Mesenchymal stem cell (in vitro differentiated cells and primary cell): ENCODE measurements at places on chromosomes 3 and 15.

DNA sequence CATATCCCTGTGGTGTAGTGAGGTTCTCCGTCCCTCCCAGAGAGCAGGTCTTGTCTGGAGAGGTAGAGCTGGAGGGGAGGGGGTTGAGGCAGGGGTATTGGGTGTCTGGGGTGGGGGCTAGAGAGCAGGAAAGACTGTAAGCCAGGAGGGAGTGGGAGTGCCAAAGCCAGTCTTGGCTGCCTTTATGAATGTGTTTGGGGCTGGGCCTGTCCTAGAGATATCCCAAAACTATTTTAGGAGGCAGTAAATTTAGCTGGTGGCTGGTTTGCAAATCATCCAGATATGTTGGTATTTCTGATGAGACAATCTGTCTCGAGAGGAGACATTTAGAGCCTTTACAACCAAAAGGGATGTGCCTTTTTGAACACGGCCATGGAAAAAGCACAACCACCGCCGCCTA, 166.6 kb downstream of the TLE3 start:
- no peak overlapping the region for H3K27ac ChIP-seq
- no peaks in the 10 kb centered on the region for H3K36me3 ChIP-seq
- no peak for DNase-seq
- H3K27me3 ChIP-seq, result peaks cover 40% of the 10 kb centered on the region
- H3K4me1 ChIP-seq, result no peaks in the 10 kb centered on the region

- no peaks in the 10 kb centered on the region for H3K36me3 ChIP-seq
- peaks cover 23% of the 10 kb centered on the region for H3K27me3 ChIP-seq
- no peaks in the 10 kb centered on the region for H3K4me1 ChIP-seq
- no peak overlapping the region for H3K4me3 ChIP-seq
Measured at GRCh38 chr3:53629402-53629723, 135.0 kb downstream of the CACNA1D start.

- no peak for DNase-seq
- no peak overlapping the region for H3K4me3 ChIP-seq
- H3K36me3 ChIP-seq, result no peaks in the 10 kb centered on the region
- H3K4me1 ChIP-seq, result no peaks in the 10 kb centered on the region
Measured at GRCh38 chr15:79016527-79017170, 71.8 kb upstream of the CTSH start.

- H3K4me3 ChIP-seq, result no peak overlapping the region
- H3K36me3 ChIP-seq, result no peaks in the 10 kb centered on the region
- H3K4me1 ChIP-seq, result no peaks in the 10 kb centered on the region
- no peak overlapping the region for H3K27ac ChIP-seq
- DNase-seq, result no peak
Measured at GRCh38 chr3:171485338-171485737, 25.1 kb upstream of the TNIK start.

GRCh38 chr3:83248454-83248853, 1487.0 kb upstream of the GBE1 start:
- no peaks in the 10 kb centered on the region for H3K36me3 ChIP-seq
- no peaks in the 10 kb centered on the region for H3K4me1 ChIP-seq
- no peaks in the 10 kb centered on the region for H3K27me3 ChIP-seq
- no peak overlapping the region for H3K27ac ChIP-seq
- no peak overlapping the region for H3K4me3 ChIP-seq
- no peak for DNase-seq

DNA sequence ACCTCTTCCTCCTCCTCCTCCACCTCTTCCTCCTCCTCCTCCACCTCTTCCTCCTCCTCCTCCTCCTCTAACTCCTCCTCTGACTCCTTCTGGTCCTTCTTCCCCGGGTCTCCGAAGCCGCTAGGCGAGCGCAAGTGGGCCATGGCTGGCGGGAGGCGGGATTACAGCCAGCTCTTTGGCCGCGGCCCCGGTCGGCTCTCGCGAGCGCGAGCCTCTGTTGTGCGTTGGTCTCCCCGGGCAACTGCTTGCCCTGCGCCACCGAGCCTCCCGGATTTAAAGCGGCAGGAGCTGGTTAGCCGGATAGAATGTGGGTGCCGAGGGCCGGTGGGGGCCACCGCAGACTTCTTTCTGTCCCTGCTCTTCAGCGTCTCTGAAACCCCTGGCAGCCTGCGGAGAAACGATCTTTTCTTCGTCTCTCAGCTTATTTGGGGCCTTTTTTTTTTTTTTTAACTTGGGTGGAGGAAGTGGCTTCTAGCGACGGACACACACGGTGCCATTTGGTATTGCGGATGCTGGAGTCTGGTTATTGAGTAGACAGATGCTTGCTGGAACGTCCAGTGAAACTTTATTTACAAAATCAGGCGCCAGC, at the start of gene ERICH6:
ERICH6 (minus strand) TSS at position 165 of the 589 bp plus-strand sequence; CDS start at position 143, 22 bp downstream.
- H3K27me3 ChIP-seq, result no peaks in the 10 kb centered on the region
- peak; percentile 93 for DNase-seq
- peak within 1 kb of the TSS; percentile 71 for H3K4me3 ChIP-seq
- peaks cover 3% of the 10 kb centered on the region for H3K36me3 ChIP-seq
- peak within 1 kb of the TSS; percentile 72 for H3K27ac ChIP-seq

DNA sequence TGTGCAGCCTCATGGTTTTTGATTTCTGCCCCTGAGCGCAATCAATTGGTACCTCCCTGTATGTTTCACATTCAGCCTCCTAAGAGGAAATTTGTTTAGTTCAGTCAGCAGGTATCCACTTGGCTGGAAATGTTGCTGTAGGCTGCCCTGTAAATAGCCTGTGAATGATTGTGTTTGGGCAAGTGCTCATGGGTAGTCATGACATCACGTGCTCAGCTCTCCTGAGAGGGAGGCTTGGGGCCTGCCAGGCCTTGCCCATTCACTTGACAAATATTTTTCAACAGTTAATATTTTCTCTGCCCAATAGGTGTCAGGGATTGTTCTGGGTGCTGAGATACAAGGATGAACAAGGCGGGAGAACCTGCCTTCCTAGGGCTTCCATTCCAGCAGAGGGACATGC, 13.3 kb downstream of the HRH1 start:
- no peak overlapping the region for H3K27ac ChIP-seq
- no peak overlapping the region for H3K4me3 ChIP-seq

GRCh38 chr15:79160211-79160610, 69.6 kb upstream of the RASGRF1 start:
- peaks cover 33% of the 10 kb centered on the region for H3K27me3 ChIP-seq
- H3K27ac ChIP-seq, result no peak overlapping the region
- H3K4me1 ChIP-seq, result peaks cover 7% of the 10 kb centered on the region
- no peak overlapping the region for H3K4me3 ChIP-seq
- H3K36me3 ChIP-seq, result no peaks in the 10 kb centered on the region

DNA sequence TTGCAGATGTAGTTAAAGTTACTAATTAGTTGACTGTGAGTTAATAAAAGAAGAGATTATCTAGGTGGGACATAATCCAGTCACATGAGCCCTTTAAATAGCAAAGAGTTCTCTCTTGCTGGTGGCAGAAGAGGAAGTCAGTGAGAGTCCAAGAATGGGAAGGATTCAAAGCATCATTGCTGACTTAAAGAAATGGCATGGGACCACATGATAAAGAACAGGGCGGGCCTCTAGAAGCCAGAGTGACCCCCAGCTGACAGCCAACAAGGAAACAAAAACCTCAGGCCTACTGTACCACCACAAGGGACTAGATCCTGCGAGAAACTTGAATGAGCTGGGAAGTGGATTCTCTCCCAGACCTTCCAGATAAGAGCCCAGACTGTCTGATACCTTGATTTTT, 447.2 kb upstream of the CCDC54 start:
- no peak overlapping the region for H3K4me3 ChIP-seq
- H3K36me3 ChIP-seq, result no peaks in the 10 kb centered on the region
- H3K4me1 ChIP-seq, result no peaks in the 10 kb centered on the region
- H3K27ac ChIP-seq, result no peak overlapping the region

- H3K4me1 ChIP-seq, result peaks cover 2% of the 10 kb centered on the region
- no peaks in the 10 kb centered on the region for H3K36me3 ChIP-seq
- peak; percentile 22 for DNase-seq
- H3K4me3 ChIP-seq, result no peak overlapping the region
- H3K27me3 ChIP-seq, result no peaks in the 10 kb centered on the region
Measured at GRCh38 chr3:190491533-190492054, 22.3 kb upstream of the IL1RAP start.

DNA sequence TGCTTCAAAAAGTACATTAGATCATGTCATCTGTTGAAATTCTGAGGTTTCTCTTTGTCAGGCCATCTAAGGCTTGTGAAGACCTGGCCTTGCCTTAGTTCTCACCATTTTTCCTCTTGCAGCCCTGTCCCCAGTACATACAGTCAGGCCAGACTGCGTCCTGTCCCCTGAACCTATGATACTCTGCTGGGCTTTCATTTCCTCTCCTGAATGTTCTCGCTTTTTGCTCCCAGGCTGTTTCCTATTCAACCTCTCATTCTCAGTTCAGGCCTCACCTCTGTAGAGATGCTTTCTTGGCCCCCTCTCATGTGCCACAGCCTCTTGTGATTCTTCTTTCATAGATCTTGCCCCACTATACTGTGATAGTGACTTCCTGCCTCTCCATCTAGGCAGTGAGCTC, 648.8 kb upstream of the KCNMB2 start:
- H3K36me3 ChIP-seq, result no peaks in the 10 kb centered on the region
- H3K4me1 ChIP-seq, result no peaks in the 10 kb centered on the region
- no peak overlapping the region for H3K27ac ChIP-seq

DNA sequence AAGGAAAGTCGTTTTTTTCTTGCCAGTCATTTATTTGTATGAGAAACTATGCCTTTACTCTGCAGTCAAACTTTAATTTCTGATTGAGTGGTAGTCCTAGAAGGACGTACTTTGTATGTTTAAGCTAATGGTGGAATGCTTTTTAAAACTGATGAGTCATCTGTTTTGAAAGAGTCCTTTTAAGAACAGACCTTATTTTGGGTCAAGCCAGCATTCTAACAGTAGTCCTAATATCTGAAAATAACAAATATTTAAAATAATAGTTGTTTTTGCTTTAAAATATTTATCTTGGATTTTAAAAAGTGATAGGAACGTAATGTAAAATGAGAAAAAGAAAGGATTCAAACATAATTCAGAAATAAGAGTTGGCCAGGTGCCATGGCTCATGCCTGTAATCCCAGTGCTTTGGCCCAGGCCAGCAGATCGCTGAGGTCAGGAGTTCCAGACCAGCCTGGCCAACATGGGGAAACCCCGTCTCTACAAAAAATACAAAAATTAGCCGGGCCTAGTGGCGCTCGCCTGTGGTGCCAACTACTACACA, 1.3 kb upstream of the LRRC58 start:
- no peaks in the 10 kb centered on the region for H3K36me3 ChIP-seq
- H3K27ac ChIP-seq, result no peak overlapping the region
- H3K4me1 ChIP-seq, result peaks cover 5% of the 10 kb centered on the region

- H3K27me3 ChIP-seq, result peaks cover 37% of the 10 kb centered on the region
- H3K36me3 ChIP-seq, result no peaks in the 10 kb centered on the region
- DNase-seq, result no peak
- H3K27ac ChIP-seq, result no peak overlapping the region
Measured at GRCh38 chr15:72865486-72865885, 81.9 kb upstream of the ADPGK start.

GRCh38 chr3:110381992-110382391, 689.6 kb upstream of the NECTIN3 start:
- H3K27me3 ChIP-seq, result no peaks in the 10 kb centered on the region
- H3K27ac ChIP-seq, result no peak overlapping the region
- peaks cover 2% of the 10 kb centered on the region for H3K4me1 ChIP-seq
- H3K36me3 ChIP-seq, result no peaks in the 10 kb centered on the region
- DNase-seq, result no peak
- H3K4me3 ChIP-seq, result no peak overlapping the region

DNA sequence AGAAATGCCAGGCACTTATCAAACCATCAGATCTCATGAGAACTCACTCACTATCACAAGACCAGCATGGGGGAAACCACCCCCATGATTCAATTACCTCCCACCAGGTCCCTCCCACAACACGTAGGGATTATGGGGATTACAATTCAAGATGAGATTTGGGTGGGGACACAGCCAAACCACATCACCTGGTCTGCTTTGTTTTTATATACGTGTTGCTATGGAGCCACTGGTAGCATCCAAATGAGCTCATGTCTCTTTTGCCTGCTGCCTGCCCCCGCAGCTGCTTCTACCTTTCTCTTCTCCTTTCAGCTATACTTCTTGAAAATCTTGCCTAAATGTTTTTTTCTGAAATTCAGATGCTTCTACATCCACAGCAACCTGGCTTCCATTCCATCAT, 26.8 kb upstream of the PCOLCE2 start:
- H3K27ac ChIP-seq, result no peak overlapping the region
- no peaks in the 10 kb centered on the region for H3K36me3 ChIP-seq
- no peak for DNase-seq
- H3K4me1 ChIP-seq, result no peaks in the 10 kb centered on the region
- no peaks in the 10 kb centered on the region for H3K27me3 ChIP-seq

- H3K27ac ChIP-seq, result peak overlapping the region; percentile 97
- H3K27me3 ChIP-seq, result no peaks in the 10 kb centered on the region
- no peak overlapping the region for H3K4me3 ChIP-seq
- no peaks in the 10 kb centered on the region for H3K36me3 ChIP-seq
- peak; percentile 35 for DNase-seq
- H3K4me1 ChIP-seq, result peaks cover 3% of the 10 kb centered on the region
Measured at GRCh38 chr3:149784064-149784704, 8.2 kb downstream of the ANKUB1 start.

- H3K27me3 ChIP-seq, result peaks cover 5% of the 10 kb centered on the region
- peaks cover 21% of the 10 kb centered on the region for H3K4me1 ChIP-seq
- H3K36me3 ChIP-seq, result no peaks in the 10 kb centered on the region
- no peak overlapping the region for H3K27ac ChIP-seq
- DNase-seq, result peak; percentile 26
- peak overlapping the region; percentile 85 for H3K4me3 ChIP-seq
Measured at GRCh38 chr3:38454178-38454883, 641 bp downstream of the ACVR2B start.
